ENCODE measurements at places on chromosomes 1 and 21.

GRCh38 chr1:94983171-94983739 is 56.3 kb upstream of the CNN3 start:
- no peak for DNase-seq

GRCh38 chr1:218624052-218624451 is 278.9 kb downstream of the TGFB2 start:
- no peak for DNase-seq

DNA sequence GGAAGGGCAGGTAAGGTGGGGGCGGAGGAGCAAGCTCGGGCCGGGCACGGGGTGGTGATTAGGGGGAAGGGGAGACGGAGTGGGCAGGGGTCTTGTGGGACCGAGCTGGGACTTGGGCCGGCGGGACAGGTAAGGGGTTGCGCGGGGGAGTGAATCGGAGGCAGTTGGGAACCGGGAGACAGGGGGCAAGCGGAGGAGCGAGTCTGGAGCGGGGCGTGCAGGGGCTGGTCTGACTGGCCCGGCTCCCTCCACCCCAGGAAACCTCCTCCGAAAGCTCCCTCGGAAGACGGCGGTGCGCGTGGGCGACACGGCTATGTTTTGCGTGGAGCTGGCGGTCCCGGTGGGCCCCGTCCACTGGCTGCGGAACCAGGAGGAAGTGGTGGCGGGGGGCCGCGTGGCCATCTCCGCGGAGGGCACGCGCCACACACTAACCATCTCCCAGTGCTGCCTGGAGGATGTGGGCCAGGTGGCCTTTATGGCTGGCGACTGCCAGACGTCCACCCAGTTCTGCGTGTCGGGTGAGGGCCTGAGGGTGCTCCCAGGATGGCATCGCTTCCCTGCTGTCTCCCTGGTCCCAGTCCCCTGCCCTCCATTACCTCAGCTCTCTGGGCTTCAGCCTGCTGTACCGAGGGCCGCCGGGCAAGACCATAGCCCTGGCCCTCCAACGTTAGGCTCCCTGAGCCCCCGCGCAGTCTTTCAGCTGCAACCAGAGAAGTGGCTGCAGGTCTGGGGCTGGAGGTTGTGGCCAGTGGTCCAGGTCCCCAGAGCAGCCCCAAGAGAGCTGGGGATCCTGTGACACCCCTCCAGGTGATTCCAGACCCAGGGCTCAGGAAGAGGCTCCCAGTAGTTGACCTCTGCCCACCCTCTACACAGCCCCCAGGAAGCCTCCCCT is 6.3 kb downstream of the OBSCN start:
- no peak for DNase-seq

GRCh38 chr1:167088746-167089417 is 1.3 kb downstream of the GPA33 start:
- no peak for DNase-seq

DNA sequence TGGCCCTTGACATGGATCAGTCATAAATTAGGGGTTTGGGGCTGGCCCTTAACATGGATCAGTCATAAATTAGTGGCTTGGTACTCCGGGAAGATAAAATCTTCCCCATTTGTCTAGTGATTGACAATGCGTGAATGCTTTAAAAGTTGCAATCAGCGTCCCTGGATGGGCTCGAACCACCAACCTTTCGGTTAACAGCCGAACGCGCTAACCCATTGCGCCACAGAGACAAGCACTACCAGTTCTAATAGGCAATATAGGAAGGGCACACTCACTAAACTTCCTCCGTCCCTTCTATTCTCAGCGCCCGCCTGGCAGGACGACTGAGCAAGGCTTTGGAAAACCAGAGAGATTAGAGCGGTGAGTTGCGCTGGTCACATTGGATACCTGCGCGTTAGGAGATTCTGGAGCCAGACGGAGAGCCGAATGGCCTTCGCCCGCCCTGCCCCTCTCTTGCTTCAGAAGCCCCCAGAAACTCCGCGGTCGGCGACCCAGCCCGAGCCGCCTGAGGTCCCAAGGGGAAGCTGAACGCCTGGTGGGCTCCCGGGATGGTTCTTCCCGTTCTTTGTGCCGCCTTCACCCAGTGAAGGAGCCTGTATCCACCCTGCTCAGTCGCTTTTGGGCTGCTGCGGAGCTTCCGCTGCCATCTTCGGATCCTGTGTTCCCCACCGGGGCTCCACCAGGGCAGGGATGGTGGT is 235.9 kb downstream of the FAM72C start:
- DNase-seq: no peak

DNA sequence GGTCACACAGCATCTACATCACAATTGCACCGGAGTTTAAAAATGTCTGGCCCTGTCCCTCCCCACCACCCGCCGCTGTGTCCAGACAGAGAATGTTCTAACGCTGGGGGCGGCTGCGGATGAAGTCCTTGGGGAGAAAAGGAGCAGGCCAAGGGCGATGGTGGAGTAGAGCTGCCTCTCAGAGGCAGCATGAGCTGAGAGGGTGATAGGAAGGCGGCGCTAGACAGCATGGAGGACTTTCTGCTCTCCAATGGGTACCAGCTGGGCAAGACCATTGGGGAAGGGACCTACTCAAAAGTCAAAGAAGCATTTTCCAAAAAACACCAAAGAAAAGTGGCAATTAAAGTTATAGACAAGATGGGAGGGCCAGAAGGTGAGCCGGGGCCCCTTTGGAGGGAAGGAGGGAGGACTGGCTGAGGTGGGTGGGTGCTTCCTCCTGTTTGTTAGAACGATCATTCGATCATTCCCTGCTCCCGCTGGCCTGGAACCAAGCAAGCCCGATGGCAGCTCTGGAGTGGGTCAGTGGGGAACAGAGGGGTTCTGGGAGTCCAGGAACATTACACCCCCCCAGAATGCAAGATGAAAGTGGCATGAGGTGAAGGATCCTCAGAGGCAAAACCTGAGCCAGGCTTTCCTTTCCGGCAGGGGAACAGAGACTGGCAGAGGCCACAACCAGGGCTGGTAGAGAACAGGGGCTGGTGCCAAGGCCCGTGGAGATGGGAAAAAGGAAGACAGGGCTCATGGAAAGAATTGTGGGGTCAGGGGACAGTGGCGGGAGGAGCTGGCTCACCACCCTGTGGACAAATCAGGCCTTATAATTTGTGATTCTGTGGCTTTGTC is at the start of the genes FAM229A and TSSK3:
TSS of gene FAM229A (minus strand) at position 12 of the 840 bp plus-strand sequence. CDS start 394 bp downstream, outside the sequence.
TSS of gene TSSK3 (plus strand) at position 66 of the 840 bp plus-strand sequence. CDS start at position 229, 163 bp downstream.
- DNase-seq: no peak

All from activated naive CD4-positive, alpha-beta T cell treated with Interleukin-2 at 50 U/mL for 16 hours (primary cell).